Naive thymus-derived CD8-positive, alpha-beta T cell (primary cell): ENCODE measurements at places on chromosomes 6 and 20.

DNA sequence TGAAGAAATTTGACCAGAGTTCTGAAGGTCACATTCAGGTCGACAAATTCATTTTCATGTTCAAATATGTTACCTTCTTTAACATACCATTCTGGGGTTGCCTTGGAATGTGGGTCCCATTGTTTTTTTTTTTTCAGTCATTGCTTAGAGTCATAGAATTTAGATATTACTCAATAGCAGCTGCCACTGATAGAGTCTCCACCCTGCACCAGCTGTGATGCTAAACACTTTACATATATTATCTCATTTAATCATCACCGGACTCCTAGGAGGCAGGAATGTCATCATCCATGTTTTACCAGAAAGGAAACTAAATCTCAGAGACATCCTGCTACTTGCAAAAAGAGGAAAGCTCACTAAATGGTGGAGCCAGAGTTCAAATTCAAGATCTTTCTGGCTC lies 204.7 kb downstream of the ESR1 start:
- no peak for DNase-seq

DNA sequence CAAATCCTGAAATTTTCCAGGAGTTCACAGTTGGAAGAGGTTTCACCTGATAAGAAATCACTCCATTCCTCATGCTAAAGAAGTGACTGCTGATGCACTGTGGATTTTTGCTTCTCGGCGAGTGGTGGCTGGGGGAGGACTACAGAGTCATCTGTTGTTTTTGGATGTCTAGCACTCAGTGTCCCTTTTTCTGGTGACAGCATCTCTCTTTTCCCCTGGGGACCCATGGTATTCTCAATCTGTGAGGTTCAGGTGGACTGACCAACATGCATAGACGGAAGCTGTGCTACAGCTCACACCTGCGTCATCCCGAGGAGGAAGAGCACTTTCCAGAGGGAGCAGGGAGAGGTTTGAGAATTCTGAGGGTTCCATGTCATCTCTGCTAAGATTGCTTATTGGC lies 42.7 kb upstream of the ZNF831 start:
- DNase-seq, result no peak

- DNase-seq, result peak; percentile 75
Measured at GRCh38 chr6:33313709-33314514, at the start of gene TAPBP. TSS of gene TAPBP (minus strand) at chr6:33314078. CDS start at chr6:33314041, 37 bp downstream.

DNA sequence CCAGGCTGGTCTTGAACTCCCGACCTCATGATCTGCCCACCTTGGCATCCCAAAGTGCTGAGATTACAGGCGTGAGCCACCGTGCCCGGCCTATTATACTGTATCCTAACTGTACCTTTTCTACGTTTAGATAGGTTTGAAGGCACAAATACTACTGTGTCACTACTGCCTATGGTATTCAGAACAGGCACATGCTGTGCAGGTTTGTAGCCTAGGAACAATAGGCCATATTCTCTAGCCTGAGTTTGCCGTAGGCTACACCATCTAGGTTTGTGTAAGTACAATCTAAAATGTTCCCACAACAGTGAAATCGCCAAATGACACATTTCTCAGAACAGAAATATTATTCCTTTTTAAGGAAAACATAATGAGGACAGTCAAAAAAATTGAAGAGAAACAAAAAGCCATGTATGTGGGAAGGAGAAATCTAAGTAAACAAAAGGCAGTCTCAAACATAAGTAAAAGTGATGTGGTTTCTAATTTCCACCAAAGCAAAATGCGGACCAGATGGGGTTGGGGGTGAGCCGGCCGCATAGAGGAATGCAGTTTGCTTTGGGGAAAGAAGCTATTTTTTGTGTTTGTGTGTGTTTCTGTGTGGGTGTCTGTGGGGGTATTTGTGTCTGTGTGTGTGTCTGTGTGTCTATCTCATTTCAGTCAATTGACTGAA lies 192.6 kb upstream of the SALL4 start:
- DNase-seq, result no peak

- DNase-seq, result no peak
Measured at GRCh38 chr20:881051-881782, 34.9 kb downstream of the ANGPT4 start.

GRCh38 chr6:169933251-169933821 lies 181.9 kb downstream of the ERMARD start:
- no peak for DNase-seq

DNA sequence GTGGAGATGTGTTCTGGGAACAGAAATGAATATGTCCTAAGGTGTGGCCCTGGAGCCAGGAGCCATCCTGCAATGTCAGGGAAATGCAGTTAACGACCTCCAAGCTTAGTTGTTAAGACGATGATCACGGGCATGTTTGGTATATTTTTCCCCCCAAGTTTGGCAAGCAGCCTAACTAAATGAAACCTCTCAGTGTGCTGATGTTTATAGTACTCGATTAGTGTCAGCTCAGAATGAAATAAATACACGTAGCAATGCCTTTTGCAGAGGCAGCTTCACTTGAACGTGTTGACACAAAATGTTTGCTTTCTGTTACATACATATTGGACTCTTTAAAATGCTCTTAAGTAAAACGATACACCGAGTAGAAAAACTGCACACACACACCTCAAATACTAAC lies 76.2 kb upstream of the OLIG3 start:
- DNase-seq, result no peak

- no peak for DNase-seq
Measured at GRCh38 chr6:5710516-5710915, 296.2 kb downstream of the NRN1 start.

GRCh38 chr6:141398949-141399348 lies 733.8 kb upstream of the GJE1 start:
- no peak for DNase-seq

DNA sequence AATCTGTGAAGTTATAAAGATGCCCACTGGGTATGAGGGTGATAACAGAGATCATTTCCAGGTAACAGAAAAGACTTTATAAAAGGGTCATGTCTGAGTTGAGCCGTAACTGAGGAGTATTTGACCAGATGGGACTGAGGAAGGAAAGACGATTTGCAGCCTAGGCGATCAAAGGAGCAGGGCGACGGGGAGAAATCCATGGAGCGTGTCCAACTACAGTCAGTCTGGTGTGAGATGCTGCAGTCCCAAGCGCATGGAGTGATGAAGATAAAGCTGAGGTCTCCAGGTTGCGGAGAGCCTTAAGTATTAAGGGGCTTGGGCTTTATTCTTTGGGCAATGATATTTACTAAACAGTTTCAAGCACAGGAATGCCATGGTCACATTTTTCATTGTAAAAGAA lies 166.7 kb downstream of the PRKN start:
- no peak for DNase-seq
